ENCODE measurements at places on chromosomes 7 and 10.

- no peak for DNase-seq
These were observed 74.6 kb downstream of the SH2D4B start for GRCh38 chr10:80612261-80612660.

- no peak for DNase-seq
These were observed 40.9 kb upstream of the ATOH7 start for GRCh38 chr10:68272833-68273232.

DNA sequence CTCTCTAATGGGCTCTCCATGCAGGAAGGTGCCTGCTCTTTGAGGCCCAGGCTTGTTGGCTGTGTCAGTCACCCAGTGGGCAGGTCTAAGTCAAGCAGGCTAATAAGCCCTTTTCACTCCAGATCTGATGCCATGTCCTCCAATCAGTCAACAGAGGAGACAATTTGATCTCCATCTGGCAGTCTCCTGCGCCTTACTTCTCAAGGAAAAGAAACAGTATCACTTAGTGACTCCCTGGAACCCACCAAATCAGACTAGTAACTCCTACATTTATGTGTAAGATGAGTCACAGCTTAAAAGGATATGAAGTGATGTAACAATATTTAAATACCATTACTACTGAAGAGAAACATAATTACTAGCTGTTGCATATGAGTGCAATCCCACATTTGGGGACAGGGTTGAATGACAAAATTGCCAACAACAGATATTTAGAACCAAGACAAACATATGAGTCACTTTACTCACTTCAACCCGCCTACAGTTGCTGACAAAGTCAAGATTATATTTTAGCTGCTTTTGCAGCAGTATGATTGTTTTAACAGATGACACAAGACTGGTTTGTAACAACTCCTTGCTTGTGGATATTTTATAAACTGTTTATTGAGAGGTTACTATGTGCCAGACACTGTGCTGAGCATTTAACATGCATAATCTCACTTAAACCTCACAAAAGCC lies 72.1 kb downstream of the USP6NL start:
- no peak for DNase-seq

DNA sequence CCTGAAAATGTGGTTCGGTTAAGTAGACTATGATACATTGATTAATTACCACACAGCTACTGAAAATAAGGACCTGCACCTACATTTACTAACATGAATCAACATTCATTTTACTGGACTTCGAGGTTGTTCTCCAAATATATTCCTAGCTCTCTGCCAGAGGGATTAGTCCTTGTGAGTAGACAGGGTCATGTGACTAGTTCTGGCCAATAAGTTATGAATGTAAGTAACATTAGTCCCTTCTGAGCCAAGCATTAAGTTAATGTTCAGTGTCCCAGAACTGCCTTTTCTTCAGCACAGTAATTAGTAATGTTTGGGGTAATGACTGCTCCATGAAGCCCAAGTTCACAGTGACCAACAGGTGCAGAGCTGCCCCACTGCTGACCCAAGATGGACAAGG lies 9.2 kb downstream of the ITIH5 start:
- DNase-seq, result no peak

DNA sequence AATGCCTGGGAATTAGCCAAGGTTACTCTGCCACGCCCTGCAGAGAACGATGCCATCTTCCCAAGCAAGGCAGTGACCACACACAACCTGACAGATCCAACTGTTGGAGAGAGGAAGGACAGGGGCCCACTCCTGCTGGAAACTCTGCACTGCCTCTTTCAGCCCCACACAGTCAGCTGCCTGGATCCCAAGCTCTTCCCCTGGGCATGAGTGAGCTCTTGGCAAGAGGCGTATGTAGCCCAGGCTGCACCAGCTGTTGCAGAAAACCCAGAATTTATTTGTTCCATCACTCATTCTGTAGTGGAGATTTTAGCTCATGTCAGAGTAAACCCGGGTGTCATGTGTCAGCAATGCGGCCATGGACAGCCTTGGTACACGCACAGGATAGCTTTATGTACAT lies 135.1 kb upstream of the TRIM24 start:
- no peak for DNase-seq

- no peak for DNase-seq
These were observed 78.3 kb downstream of the GRK5 start for GRCh38 chr10:119285495-119286267.

DNA sequence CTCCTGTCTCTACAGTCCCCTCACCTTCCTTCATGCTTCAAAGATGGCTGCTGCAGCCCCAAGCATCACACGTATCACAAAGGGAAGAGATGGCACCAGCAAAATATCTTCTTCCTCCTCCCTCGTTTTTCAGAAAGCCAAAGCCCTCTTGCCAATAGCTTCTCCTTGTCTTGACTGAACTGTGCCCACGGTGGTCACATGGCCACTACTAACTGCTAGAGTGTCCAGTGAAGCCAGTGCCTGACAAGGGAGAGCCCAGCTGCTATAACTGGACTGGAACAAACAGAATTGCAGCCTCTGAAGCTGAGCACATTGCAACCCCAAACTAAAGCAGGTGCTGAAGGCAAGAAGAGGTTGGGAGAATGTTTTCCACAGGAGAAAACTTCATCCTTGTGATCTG lies 120.8 kb upstream of the RET start:
- no peak for DNase-seq

DNA sequence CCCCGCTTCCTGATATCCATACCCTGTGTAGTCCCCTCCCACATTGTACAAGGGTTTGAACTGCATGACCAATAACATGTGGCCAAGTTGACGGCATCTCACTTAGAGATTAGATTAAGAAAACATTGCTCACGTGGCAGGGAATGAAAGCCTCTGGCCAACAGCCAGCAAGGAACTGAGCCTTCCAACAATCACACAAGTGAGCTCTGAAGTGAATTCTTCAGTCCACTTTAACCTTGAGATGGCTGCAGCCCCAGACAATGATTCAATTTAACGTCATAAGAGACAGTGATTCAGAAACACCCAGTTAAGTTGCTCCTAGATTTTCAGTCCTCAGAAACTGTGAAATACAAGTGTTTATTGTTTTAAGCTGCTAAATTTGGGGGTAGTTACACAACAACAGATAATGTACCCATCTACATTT lies 165.9 kb upstream of the PLXNA4 start:
- DNase-seq, result no peak

GRCh38 chr10:19817231-19817933 lies 1.1 kb downstream of the PLXDC2 start:
- no peak for DNase-seq

DNA sequence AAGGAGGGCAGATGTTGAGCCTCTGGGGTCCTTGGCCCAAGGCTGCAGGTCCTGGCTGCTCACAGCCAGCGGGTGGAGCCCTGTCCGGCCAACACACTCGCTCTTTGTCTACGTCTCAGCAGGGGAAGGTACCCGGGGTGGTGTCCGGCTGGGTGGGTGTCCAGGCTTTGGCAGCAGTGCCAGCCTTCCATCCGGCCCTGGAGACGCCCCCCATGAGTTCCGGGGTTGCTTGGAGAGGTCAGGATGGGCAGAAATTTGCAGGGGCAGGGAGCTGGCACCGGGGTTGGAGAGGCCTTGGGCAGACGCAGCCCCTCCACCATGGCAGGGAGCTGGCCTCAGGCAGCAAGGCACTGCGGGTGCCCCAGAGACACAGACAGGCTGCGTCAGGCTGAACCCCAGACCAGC lies 42.2 kb upstream of the ELN start:
- no peak for DNase-seq

GRCh38 chr7:149500910-149501309 lies 3.3 kb upstream of the ZNF746 start:
- DNase-seq, result no peak

DNA sequence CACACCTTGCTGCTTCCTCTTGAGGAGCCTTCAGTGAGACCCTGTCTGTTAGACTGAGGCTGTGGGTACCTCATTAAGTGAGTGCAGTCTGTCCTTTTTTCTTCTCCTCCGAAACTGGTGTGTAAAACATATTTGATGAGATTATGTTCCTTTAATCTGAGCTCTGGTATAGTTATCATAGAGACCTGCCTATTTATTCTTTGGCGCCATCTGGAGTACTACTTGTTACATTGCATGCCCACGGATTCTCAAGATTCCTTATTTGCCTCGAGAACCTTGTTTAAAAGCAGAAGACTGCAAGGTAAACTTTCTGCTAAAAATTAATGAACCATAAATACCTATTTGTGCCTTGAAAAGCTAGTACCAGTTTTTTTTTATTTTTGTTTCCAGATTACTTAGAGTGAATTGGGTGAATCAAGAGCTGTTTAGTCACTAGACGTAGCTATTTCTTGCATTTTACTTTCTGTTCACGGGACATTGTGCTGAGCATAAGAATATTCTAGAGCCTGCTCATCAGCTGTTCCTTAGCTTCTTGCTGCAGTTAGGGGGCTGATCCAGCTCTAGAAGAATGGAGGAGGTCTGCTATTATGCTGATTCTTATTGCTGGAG lies 16.9 kb upstream of the STMP1 start:
- DNase-seq, result no peak

- no peak for DNase-seq
These were observed 30.6 kb upstream of the GDI2 start for GRCh38 chr10:5843686-5844344.

DNA sequence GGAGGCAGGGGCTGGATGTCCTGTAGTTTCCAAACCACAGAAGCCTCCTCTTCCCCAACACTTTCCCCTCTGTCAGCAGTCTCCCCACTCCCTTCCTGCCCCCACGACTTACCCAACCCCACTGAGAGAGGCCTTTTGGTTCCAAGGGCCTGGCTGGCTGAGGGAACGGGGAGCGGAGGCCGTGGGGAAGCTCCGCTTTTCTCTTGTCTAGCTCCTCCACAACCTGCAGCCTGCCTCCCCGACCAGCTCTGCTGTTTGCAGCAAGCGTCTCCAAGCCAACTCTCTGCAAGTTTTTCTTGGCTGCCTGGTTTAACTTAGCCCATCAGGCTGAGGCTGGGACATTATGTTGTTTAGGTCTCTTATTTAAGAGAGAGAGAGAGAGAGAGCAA lies 126.8 kb downstream of the NEURL1 start:
- DNase-seq, result no peak

All from stimulated activated CD8-positive, alpha-beta memory T cell treated with anti-CD3 and anti-CD28 coated beads, Interleukin-4, amount 100 ng/mL, for 1 hour (primary cell).